ENCODE measurements at places on chromosomes 16 and 17.
A peak's percentile ranks its signal among the peaks of the same experiment; 100 is the strongest.

DNA sequence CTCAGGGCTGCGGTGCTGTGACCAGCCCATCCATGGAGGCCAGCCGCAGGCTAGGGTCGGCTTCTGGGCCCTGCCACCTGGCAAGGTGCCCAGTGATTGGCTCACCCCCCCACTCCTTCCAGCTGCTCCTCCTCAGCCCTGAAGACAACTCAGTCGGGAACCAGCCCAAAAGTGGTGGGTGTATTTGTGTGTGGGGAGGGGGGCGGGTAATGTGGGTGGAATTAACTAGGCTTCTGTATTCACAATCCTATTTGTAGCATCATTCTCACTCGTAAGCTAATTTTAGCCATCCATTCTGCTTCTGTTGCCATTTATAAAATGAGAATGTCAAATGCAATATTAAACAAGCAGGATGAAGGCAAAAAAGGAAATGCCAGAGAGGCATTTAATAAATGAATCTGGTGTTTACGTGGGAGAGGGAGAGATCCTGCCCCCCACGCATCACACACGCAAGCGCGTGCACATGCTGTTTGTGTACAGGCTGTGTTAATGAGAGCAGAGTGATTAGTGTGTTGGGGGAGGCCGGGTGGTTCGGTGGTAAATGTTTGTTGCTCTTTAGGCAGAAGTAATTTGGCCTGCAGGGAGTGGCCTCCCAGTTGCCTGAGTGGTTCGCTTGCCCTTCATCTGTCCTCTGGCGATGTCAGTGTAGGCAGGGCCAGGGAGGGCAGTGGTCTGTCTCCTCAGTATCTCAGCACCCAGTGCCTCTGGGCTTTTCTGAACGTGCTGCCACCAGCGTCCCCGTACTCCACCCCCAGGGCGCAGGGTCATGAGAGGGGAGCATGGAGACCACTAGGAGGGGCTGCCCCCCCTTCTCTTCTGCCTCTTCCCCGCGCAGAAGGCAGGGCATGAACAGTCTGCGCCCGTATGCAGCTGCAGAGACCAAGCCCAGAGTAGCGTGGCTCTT, 140.1 kb downstream of the CCDC182 start:
- peak; percentile 90 for DNase-seq

DNA sequence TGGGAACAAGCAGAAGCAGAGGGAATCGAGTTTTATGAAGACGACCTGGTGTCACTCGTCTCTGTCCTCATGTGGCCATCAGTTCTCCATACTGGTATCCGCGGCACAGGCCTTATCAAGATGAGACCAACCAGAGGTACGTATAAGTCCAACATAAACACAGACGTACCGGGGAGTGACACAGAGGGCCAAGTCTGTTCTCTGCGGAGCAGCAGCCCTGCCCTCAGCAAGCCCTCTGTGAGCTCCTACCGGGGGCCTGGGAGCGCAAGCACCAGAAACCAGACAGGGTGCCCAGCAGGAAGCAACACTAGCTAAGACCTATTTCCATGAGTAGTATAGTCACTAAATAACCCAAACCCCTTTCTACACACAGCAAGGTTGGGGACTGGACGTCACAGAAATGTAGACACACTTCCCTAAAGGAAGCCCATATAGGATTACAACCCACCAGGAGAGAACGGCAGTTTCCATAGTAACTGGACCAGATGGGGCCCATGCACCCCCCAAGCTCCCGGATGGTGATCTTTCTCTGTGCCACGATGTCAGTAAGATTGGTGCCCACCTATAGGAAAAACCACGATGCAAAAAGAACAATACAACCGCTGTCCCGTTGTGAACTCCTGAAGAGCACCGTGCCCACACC, 911 bp downstream of the ARL16 start:
- DNase-seq = no peak

GRCh38 chr16:57376313-57376818, 4.1 kb downstream of the CX3CL1 start:
- DNase-seq = no peak

DNA sequence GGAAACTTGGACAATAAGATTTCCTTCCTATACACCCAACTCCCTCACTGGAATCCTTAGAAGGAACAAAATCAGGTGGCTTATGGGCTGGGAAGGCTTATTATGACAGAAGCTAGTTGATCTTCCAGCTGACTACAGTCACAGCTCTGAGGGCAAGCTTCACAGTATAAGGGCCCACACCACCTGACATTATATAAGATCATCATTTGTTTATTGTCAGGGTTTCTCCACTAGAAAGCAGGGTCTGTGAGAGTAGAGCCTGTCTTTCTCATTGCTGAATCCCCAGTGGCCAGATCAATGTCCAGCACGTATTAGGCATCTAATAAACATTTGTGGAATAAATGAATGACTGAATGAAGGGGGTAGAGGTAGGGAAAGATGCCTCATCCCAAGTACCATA, 57.8 kb upstream of the PHOSPHO1 start:
- DNase-seq = no peak

- no peak for DNase-seq
Observed at GRCh38 chr17:81391936-81392908, 3.0 kb upstream of the BAHCC1 start.

GRCh38 chr17:30905742-30906100, 317 bp downstream of the TEFM start:
- DNase-seq = no peak

GRCh38 chr17:73562896-73563295, 81.3 kb downstream of the SDK2 start:
- DNase-seq = no peak

DNA sequence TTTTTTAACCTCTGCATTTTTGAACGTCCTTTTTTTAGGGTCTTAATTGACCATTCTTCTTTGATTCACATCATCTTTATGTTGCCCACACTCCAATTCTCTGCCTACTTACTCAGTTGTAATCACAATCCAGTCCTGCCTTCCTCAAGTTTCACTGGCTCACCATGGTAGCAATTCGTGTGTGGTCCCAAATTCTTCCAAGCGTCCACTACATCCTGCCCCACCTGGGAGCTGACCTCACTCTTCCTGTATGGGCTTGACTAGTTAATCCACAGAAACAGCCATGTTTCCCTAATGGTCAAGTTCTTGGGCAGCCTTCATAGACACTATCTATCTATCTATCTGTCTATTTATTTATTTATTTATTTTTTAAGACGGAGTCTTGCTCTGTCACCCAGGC, 7.1 kb downstream of the TLCD2 start:
- no peak for DNase-seq

Measured in MM.1S (cell line).